ENCODE measurements at places on chromosomes 7 and 10.

- DNase-seq: no peak
Measured at GRCh38 chr10:69213591-69214311, 6.4 kb upstream of the HKDC1 start.

- no peak for DNase-seq
Measured at GRCh38 chr10:26863351-26864076, 2.8 kb upstream of the ABI1 start.

GRCh38 chr10:60042262-60042661 lies 135.9 kb upstream of the CCDC6 start:
- no peak for DNase-seq

GRCh38 chr10:48899781-48900180 lies 39.9 kb downstream of the LRRC18 start:
- DNase-seq: no peak

DNA sequence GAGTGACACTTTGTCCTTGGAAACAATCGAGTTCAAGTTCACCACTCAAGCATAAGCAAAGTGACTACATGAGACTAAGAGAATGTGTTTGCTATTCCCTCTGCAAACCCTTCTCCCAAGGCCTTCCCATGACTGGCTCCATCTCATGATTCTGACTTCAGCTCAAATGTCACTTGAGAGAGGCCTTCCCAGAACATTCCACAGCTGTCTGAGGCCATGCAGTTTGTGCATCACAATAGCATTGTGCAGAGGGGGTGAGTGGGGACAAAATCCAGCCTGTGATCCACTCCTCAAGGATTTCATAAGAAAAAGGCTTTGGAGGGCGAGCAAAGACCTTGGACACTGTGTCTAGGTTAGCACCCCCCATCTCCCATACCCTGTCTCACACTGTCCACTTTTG lies 6.9 kb upstream of the LRMDA start:
- DNase-seq: no peak

GRCh38 chr7:79489371-79489770 lies 35.9 kb upstream of the MAGI2 start:
- no peak for DNase-seq

- no peak for DNase-seq
Measured at GRCh38 chr10:119469846-119470245, 72.7 kb downstream of the RGS10 start.

DNA sequence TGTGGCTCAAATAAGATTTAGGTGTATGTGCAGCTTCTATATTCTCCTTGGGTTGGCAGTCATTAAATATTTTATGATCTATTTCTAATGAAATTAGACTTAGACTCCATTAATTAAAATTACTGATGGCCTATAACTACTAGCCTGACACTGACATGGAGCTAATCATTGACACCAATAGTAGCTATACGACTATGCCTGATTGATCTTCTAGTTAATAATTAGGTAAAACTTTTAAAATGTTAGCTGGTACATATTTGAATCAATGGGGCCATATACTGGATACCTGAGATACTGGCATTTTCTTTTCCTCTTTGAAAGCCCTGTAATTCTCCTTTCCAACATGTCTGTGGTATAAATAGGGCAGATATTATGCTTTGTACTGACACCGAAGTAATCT lies 14.4 kb downstream of the WEE2 start:
- no peak for DNase-seq

- DNase-seq: no peak
Measured at GRCh38 chr10:11118686-11119085, 101.0 kb downstream of the CELF2 start.

DNA sequence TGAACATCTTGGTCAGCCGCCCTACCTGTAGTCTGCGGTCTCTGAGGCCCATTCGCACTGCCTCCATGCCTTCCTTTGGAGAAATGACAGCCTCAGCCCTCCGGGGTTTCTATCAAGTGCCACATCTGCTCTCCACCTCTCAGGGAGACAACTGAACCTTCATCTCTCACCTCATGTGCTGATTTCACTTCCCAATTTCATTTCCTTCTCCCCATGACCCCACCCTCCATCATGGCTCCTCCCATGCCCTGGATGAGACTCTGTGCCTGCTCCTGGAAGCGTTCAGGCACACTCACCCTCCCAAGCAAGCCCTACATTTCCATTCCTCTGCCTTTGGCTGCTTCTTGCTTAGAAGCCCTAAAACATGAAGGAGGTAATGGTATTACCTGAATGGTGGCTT lies 7.8 kb upstream of the SCD start:
- DNase-seq: no peak

DNA sequence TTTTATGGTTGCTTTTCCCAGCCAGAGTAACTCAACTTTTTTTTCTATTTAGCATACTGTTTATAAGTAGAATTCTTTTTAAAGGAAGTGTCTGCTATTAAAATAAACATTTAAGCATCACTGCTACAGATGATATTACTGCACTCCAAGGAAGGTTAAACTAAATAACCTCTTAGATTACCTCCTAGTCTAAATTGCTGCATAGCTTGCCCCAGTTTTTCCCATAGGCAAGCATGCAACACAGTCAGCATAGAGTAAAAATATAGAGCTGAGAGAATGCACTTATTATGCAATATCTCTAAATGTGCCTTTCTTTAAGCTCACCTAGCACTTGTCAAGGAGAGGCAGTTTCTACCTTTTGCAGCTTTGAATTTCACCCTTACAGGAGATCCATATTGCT lies 1392.4 kb upstream of the CELF2 start:
- DNase-seq: no peak

- DNase-seq: no peak
Measured at GRCh38 chr7:40544221-40544723, 409.5 kb downstream of the SUGCT start.

DNA sequence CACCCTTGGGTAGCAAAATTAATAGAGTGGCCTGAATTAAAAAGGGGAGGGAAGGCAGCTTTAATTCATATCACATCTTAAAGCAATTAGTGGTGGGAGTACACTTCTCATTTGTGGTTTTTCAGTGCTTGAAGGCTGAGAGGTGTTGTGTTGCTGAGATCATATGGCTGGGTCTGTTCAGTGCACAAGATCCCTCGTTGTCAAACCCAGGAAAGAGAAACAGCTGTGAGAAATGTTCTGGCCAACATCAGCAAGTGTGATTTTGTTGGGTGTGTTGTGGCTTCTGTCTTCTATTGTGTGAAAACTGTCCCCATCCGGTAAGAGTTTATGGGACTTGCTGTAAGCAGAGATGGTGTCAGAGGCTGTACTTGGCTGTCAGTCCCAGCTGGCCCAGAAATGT lies 197.9 kb upstream of the BMPER start:
- DNase-seq: no peak

GRCh38 chr7:110573862-110574528 lies 516.9 kb upstream of the LRRN3 start:
- peak; percentile 62 for DNase-seq

DNA sequence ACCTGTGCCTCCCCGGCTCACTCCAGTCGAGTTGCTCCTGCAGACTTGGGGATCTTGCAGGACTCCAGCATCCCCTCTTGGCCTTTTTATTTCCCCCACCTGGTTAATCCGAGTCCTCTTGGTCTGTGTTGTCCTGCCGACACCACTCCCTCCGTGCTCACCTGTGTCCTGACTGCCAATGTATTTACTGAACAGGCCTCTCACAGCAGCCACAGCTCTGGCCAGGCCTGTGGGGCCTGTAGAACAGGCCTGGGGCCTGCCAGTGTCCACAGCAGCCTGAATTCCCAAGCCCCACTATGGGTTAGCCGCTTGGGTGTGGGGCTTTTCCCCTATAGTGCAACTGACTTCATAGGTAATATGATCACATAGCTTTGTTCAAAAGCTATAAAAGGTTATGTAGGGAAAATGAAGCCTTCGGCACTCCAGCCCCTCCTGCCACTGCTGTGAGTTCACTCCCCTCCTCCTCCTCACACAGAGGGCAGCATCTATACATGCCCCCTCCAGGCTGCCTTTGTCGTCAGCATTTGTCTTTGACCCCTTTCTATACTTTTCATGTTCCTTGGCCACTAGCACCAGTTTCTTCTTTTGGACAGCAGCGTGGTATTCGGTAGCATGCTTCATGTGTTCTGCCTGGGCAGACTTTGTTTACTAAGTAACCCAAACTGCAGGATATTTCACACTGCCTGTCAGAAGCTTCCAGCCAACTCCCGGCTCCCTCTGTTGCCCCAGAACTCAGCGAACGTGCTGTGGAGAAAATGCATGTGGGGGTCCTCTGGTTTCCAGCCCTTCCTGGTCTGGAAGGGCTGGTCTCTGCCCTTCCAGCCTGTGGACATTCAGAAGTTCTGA lies 46.1 kb downstream of the ZNF467 start:
- DNase-seq: no peak

GRCh38 chr7:11237742-11238141 lies 264.1 kb downstream of the PHF14 start:
- DNase-seq: no peak

DNA sequence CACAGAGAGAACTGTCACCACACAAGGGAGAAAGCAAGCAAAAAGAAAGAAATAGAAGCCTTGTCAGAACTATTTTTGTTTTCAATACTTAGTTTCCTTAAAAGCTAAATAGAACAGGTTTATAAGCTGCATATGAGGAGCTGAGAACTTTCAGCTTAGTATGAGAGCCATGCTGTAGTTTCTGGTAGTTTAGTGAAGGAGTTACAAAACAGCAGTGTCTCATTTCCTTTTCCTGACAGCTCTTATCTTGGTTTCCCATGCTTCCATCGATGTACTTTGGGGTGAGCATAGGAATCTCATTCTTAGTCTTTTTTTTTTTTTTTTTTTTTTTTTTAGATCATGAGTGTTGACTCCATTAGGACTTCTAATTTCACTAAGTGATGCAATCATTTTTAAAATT lies 8.6 kb upstream of the CHRM2 start:
- DNase-seq: no peak

GRCh38 chr10:59847326-59847725 lies 59.0 kb downstream of the CCDC6 start:
- DNase-seq: no peak

DNA sequence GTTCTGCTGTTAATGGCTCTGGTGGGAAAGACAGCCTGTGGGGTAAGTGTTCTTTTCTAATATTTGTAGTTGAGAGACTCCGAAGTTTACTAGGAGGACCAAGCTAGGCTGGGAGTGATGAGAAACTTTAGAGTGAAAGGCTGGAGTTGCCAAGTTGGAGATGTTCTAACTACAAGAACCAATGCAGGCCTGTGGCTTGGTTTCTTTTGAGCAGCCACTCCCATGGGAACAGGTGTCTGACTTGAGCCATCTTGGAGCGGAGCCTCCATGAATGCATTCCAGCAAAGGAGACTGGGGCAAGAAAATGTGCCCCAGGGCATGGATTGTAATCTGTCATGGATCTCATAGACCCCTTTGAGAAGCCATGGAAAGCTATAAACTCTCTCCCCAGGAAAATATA lies 296 bp downstream of the HABP2 start:
- DNase-seq: no peak

DNA sequence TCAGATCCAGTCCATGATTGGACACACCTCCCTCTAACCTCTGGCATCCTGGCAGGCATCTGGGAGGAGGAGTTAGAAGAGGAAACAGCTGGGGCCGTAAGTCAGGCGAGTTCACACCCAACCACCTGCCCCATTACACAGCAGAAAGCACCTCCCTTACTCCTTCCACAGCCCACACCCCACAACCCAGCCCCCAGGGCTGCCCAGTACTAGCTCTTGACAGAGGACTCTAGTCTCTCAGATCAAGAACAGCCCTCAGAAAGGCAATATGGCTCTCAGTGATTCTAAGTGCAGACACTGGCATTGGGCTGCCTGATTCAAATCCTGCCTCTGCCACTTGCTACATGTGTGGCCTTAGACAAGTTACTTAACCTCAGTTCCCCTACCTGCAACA lies 34.1 kb downstream of the KCNMA1 start:
- DNase-seq: peak; percentile 35

DNA sequence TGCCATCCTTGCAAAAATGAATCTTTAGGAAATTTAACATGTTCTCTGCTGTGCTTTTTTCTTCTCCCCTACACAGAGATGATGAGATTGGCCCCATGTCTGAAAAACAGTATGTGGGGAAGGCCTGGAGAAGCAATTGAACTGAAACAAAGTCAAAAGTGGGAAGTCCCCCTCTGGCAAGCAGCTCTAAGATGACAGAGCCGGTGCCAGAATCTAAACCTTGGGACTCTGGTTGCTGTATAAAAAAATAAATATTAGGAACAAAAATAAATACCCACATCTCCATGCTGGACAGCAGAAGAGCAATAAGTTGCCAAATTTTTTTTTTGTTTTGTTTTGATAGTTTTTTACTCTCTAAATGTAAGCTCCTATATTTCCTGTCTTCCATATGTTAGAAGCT lies 51.8 kb upstream of the TRIL start:
- DNase-seq: no peak

GRCh38 chr10:1380088-1380671 lies 324.0 kb downstream of the WDR37 start:
- DNase-seq: no peak

- no peak for DNase-seq
Measured at GRCh38 chr7:2814186-2814945, 29.7 kb downstream of the GNA12 start.

DNA sequence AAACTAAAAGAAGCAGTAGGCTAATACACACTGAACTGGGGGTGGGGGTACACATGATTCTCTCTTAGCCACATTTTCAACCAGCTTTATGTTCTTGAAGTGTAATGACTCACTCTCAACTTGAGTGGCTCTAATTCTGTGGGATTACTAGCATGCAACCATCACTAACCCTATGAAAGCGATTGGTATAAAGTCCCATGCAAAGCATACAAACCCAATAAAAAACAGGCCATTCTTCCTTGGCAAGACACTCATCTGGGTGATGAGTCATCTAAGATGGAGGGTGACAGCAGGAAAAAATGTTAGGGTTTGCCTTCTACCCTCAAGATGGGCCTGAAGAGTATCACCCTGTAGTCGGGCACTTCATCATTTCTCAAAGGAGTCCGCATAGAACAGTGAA lies 14.9 kb upstream of the PON3 start:
- no peak for DNase-seq

DNA sequence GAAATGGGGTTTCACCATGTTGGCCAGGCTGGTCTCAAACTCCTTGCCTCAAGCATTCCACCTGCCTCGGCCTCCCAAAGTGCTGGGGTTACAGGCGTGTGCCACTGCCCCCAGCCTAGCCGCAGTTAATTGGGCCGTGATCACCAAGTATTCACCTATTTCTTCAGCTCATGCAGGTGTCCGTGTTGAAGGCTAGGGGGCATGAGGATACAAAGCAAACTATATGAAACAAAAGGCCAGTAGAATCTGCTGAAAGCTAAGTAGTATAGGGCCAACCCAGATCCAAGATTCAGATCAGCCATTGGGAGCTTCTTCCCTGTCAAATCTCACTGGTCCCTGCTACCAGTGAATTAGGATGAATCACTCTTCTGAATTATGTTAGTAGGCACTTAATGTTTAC lies 73.4 kb downstream of the LRRC4 start:
- DNase-seq: no peak

DNA sequence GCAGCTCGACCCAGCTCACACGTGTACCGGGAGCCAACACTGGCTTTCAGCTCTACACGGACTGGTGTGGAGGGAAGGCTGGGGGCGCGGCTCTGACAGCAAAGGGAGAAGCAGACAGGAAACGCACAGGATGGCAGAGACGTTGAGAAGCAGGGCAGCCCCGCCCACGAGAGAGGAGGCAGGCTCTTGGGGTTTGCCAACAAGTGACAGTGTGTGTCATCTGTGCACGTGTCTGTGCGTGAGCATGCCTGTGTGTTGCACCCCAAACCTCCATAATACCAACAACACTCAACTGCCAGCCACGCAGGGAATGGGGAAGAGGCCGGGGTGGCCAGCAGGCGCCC lies 64.4 kb upstream of the PDGFA start:
- no peak for DNase-seq

GRCh38 chr10:30705101-30705624 lies 75.6 kb upstream of the LYZL2 start:
- no peak for DNase-seq
